MV-4-11 (cell line): ENCODE measurements at places on chromosomes 13 and 19.

GRCh38 chr13:82800391-82800790 lies 1081.9 kb downstream of the SLITRK1 start:
- DNase-seq: no peak

- no peak for DNase-seq
Measured at GRCh38 chr13:107102676-107103075, 534.7 kb upstream of the ARGLU1 start.

GRCh38 chr13:110772091-110772984 lies 58.8 kb downstream of the ING1 start:
- DNase-seq: no peak

GRCh38 chr19:14505488-14506239 lies 9.7 kb upstream of the GIPC1 start:
- DNase-seq: peak; percentile 25

DNA sequence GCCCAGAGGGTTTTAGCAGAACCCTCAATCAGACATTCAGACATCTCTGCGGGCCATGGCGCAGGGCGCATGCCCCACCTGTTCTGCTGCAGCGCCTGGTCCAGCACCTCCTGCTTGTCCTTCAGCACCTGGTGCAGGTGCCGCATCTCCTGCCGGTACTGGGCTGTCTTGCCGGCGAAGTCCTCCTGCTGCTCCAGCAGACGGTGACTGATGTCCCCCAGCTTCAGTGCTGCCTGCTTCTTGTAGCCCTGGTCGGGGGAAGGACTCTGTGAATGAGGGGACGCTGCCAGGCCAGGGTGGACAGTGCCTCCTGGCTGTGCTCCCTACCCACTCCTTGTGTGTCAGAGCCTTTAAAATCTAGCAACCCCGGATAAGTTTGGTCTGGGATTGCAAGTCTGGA lies 12.2 kb upstream of the SLC7A9 start:
- DNase-seq: no peak
